SW480 (cell line): ENCODE measurements at places on chromosomes 12 and 14.
A peak's percentile ranks its signal among the peaks of the same experiment; 100 is the strongest.

- no peak for DNase-seq
Measured at GRCh38 chr12:104290855-104291254, 12.7 kb upstream of the EID3 start.

GRCh38 chr14:101825797-101826196 is 64.3 kb downstream of the PPP2R5C start:
- DNase-seq, result no peak

GRCh38 chr14:71964716-71965115 is 32.5 kb downstream of the RGS6 start:
- no peak for DNase-seq

- no peak for DNase-seq
Measured at GRCh38 chr12:23536293-23536692, 413.2 kb downstream of the SOX5 start.

DNA sequence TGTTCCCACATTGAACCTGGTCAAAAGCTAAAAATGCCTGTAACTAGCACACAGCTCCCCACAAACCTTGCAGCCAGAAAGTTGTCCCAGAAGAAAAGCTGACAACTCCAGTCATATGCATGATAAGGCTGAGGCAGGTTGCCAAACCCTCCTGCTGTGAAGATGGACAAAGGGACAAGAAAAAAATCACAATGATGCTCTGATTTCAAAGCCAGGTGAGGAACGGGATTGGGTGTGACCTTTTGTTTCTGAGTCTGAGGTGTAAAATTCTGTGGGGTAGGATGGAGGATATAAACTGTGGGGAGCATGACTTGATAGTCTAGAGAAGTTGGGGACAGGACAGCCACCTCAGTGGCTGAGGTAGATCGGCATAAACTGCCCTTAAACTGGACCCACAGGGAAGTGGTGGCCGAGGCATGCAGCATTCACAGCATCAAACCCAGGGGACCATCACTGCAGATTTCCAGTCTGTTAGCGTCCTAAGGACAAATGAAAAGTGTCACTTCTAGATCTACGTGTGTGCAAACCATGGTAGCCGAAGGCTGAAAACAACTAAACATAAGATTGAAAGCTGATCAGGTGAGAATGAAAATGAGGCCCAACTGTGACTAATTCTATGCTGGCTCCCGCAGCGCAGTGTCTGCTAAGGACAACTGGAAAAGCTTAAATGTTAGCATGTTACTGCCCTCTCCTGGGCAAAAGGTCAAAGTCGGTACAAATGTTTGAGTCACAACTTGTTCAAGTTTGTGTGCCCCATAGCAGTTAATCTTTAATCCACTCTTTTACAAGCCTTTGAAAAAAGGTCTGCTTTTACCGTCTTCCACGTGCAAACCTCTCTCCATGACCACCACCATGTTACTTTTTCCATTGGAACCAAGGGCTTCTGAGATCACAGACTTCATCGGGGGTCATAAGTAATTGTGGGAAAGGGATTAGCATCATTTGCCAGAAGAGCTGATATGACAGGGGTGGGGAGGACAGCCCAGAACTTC is 39.8 kb downstream of the GRIN2B start:
- peak; percentile 91 for DNase-seq

GRCh38 chr14:101118746-101119591 is 215.4 kb upstream of the RTL1 start:
- DNase-seq, result no peak

- no peak for DNase-seq
Measured at GRCh38 chr12:47366157-47366556, 286.4 kb upstream of the AMIGO2 start.

DNA sequence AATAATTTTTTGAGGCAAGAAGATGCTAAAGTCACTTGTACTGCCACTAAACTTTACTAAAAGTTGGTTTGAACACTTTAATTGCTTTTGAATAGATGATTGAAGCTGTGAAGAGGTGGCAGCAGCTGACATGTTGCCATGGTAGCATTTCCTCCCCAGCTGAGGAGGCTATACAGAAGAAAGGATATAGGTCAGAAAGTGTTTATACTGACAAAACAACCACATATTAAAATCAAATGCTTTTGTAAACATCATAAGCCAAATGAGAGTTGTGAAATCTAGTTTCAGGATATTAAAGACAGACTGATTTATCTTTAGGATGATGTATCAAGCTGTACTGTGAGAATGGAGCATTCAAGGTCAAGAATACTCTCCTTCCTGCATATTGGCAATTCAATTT is 41.7 kb downstream of the TSPAN19 start:
- DNase-seq, result no peak

- DNase-seq, result no peak
Measured at GRCh38 chr14:91925001-91925726, 22.3 kb downstream of the FBLN5 start.

- no peak for DNase-seq
Measured at GRCh38 chr14:79608446-79608845, 602.9 kb downstream of the DIO2 start.

GRCh38 chr12:69873429-69873828 is 48.4 kb downstream of the MYRFL start:
- no peak for DNase-seq

GRCh38 chr12:6700646-6701051 is at the start of gene PIANP:
Gene PIANP (minus strand): TSS chr12:6700815. CDS start chr12:6698061, 2,754 bp downstream.
- no peak for DNase-seq

DNA sequence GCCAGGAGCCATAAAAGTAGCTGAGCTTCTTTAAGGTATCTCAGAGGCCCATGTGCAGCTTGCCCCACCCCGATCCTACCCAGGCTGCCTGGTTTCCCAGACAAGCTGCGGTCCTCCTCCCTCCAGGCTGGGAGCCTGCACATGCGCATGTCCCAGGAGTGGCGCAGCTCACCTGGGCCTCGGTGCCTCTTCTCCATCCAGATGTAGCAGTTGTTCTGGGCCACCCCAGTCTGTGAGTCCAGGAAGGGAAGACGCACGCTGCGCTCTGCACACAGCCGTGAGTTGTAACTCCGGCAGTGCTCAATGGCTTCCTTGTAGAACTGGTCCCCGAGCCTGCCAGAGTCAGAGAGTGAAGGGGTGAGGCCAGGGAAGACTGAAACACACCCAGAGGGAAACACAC is 122.3 kb downstream of the DPF3 start:
- no peak for DNase-seq

DNA sequence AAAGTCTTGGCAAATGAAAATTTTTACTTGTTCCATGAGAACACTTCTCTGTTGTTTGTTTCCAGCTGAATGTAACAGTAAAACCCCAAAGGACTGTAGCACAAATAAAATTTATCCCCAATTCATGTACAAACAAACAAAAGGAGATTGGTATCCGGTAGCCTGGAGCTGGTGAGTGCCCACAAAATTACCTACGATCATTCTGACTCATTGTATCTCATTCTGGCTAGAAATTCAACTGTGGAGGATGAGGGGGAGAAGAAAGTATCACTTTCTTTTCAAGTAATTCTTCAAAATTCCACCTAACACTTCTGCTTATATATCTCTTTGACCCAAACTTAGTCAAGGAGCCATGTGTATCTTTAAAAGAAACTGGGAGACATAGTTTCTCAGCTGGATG is 268.5 kb downstream of the ALG10B start:
- DNase-seq, result no peak

- no peak for DNase-seq
Measured at GRCh38 chr14:89848165-89848564, 106.4 kb downstream of the EFCAB11 start.

DNA sequence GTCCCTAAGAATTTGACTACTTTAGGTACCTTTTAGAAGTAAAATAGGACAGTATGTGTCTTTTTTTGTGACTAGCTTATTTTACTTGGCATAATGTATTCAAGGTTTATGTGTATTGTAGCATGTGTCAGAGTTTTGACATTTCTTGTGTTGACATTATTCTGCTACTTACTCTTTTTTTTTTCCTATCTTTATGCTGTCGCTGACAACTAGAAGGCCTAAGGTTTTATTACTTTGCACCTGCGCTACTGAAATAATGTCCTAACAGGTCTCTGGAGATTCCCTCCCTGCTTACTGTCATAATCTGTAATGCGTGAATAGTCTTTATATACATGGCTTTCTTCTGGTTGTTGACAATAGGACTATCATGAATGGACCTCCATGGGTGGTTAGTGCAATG is 43.0 kb downstream of the PDE3A start:
- DNase-seq, result no peak

- DNase-seq, result peak; percentile 61
Measured at GRCh38 chr14:104865631-104866441, 768 bp downstream of the CEP170B start.

DNA sequence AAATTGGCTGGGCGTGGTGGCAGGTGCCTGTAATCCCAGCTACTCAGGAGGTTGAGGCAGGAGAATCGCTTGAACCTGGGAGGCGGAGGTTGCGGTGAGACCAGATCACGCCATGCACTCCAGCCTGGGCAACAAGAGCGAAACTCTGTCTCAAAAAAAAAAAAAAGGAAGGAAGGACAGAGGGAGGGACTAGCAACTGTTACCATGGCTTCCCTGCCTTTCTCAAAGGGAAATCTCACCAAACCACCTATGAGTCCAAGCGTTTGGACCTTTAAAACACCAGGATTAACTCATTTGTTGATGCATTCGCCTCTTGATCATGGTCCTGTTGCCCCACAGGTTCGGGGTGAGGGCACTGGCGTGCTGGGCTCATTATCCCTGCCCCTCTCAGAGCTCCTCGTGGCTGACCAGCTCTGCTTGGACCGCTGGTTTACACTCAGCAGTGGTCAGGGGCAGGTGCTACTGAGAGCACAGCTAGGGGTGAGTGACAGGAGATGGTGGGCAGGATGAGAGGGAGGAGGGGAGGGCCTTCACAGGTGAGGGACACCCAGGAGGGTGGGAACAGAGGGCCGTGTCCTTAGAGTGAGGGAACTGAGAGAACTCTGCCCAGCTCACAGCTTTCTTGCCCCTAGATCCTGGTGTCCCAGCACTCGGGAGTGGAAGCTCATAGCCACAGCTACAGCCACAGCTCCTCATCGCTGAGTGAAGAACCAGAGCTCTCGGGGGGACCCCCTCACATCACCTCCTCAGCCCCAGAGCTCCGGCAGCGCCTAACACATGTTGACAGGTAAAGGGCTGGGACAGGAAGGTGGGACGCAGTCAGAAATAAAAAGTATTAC is 10.2 kb upstream of the MYL6B start:
- no peak for DNase-seq

GRCh38 chr14:59827401-59827800 is 43.2 kb downstream of the RTN1 start:
- no peak for DNase-seq

DNA sequence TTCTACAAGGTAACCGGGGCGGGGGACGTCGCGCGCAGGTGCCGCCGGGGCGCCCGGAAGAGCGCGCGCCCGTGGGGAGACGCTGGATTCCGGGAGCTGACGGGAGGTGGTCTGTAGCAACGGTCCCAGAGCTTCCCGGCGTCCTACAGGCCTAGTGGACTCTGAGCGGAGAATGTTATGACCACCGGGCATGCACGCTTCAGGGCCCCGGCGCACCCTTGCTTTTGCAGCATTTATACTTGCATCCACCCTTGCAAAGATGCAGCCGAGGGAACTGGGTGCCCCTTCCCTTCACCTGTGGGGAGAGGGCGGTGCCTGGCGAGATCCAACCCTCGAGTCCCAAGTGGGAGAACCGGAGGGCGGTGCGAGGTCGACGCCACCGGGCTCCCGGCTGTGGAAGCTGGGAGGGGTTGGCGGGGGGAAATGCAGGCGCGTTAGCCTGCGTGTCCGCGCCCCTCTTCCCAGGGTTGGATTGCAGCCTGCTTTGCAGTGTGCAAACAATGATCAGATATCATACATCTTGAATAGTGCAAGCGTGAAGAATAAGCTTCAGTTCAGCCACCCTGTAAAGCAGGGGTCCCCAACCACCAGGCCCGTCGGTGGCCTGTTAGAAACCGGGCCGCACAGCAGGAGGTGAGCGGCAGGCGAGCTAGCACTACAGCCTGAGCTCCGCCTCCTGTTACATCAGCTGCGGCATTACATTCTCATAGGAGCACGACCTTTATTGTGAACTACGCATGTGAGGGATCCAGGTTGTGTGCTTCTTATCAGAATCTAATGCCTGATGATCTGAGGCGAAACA is 576 bp downstream of the ERP29 start:
- peak; percentile 88 for DNase-seq

- DNase-seq, result no peak
Measured at GRCh38 chr14:48107646-48108045, 432.2 kb upstream of the MDGA2 start.

DNA sequence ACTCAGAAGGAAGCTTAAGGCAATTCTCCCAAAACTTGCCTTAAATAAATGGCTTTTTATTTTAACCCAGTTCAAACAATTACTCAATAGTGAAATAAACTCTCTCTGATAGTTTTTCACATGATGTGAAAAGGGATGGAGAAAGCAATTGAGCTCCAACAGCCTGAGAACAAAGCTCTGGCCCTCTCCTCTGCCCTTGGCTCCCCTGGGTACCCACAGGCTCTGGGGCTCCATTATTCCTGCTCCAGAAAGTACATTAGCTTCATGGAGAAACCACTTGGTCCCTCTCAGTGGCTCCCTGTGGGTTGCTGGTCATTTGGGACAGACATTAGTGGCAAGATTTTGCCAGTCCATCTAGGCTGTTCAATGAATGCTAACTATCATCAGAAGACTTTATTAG is 242.8 kb downstream of the ATP23 start:
- DNase-seq, result no peak

GRCh38 chr12:81360916-81361315 is 283.0 kb downstream of the ACSS3 start:
- no peak for DNase-seq

- no peak for DNase-seq
Measured at GRCh38 chr14:55317542-55318306, 46.5 kb downstream of the FBXO34 start.

DNA sequence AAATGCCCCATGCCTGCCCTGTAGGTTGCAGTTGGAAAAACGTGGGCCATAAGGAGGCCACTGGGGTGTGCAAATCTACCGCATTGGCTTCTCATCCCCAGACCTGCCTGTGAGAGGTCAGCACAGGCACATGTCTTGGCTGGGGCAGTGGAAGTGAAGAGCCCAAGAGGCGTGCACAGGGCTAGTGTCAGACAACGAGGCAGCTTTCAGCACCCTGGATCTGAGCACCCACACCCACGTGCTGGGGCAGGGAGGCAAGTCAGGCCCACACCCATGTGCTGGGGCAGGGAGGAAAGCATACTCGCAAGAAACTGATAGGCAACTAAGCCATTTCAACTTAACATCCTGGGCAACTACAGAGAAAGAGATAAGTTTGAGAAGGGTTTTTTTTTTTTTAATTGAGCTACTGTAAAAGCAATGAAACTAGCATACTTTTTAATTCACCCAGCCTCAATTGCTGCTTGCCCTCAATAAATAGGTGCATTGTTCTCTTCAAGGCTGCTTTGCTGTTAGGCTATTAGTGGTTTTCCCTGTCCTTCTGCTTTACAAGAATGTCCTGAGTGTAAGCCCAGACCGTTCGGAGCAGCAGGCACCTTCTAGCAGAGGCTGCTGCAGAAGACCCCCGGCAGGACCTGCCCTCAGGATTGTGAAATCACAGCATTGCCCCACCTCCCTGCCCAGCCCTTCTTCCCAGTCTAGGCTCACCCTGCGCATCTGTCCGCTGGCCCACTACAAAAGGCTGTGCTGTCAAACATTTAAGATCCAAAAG is 355.3 kb upstream of the FKBP4 start:
- peak; percentile 76 for DNase-seq
